EL (cell line): ENCODE measurements at places on chromosomes 1 and 21.
A peak's percentile ranks its signal among the peaks of the same experiment; 100 is the strongest.

- no peak for DNase-seq
Observed at GRCh38 chr1:220353229-220354012, 81.2 kb upstream of the RAB3GAP2 start.

DNA sequence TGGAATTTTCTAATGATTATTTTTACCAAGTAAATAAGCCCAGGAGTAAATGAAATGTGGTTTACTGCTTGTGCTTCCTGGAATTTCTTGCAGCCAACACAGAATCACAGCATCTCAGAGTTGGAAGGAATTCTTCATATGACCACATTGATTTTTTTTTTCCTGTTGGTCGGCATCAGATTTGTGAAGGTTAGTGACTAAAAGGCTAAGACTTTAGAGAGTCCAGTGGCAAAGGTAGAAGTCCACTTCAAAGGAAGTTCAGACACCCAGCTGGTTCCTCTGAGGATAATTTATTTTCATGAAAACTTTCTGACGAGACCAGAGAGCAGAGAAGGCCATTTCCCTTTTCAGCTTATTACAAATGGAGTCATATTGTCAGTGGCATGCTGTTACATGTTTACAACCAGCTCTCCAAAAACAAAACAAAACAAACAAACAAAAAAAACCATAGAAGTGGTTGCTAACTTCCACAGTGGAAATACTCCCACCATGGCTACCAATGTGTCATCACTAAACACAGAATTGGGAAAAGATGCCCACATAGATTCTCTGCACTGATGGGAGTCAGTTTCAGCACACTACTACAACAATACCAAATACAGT lies 77.2 kb upstream of the CDC42BPA start:
- peak; percentile 18 for DNase-seq

- DNase-seq, result no peak
Observed at GRCh38 chr1:71399594-71399993, 318.8 kb upstream of the ZRANB2 start.

GRCh38 chr1:93525431-93525830 lies 77.5 kb downstream of the FNBP1L start:
- no peak for DNase-seq

DNA sequence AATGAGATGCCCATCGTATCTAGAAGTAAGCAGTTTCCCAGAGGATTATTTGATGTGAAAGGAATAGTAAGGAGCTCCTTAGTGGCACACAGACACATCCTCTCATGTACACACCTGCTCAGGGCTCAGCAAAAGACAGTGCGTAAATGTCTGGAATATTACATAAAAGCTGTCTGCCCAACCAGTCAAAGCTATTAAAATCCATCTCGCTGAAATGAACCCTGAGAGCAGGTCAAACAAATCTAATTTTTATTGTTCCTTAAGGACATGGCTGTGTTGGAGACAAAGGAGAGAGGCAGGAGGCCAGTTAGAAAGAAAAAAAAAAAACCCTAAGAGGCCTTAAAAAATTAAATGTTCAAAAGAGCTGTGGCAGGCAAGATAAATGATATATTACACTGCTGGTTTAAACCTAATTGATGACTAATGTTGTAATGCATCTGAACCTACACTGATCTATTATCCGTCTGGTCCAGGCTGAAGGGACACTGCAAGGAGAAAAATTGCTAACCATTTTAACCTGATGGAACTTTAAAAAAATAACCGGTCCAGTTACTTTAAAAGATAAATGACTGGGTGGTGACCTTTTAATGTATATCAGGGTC lies 58.5 kb upstream of the FGGY start:
- DNase-seq, result no peak

- no peak for DNase-seq
Observed at GRCh38 chr21:45013260-45013841, 61.0 kb upstream of the ADARB1 start.

- DNase-seq, result no peak
Observed at GRCh38 chr1:51100264-51100880, 1.7 kb upstream of the C1orf185 start.

DNA sequence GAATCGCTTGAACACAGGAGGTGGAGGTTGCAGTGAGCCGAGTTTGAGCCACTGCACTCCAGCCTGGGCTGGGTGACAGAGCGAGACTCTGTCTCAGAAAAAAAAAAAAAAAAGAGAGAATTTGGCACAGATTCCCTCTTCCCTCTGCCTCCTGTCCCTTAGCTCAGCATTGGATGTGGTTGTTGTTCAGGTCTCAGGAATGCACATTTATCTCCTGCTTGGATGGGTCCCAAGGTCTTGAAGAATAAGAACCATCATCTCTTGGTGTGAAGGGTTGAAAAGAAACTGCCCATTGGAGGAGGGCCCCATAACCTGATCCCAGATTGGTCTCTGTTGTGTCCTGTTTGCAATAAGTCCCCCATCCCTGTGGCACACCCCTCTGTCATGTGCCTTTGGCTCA lies 34.9 kb downstream of the UBIAD1 start:
- peak; percentile 22 for DNase-seq

DNA sequence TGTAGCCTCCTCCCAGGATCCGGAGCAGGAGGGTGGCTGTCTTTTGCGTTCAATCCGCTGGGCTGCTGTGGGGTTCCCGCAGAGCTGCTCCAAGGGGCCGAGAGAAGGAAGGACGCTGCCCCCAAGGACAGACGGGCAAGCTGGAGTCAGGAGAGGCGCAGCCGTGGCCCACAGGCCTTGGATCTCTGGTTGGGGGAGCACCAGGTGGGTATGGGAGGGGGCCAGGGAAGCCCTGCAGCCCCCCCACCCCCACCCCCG lies 15.9 kb upstream of the SKI start:
- DNase-seq, result no peak

GRCh38 chr1:97505816-97506215 lies 415.0 kb downstream of the DPYD start:
- DNase-seq, result no peak

GRCh38 chr1:77039739-77040138 lies 172.5 kb downstream of the ST6GALNAC5 start:
- DNase-seq, result peak; percentile 98

DNA sequence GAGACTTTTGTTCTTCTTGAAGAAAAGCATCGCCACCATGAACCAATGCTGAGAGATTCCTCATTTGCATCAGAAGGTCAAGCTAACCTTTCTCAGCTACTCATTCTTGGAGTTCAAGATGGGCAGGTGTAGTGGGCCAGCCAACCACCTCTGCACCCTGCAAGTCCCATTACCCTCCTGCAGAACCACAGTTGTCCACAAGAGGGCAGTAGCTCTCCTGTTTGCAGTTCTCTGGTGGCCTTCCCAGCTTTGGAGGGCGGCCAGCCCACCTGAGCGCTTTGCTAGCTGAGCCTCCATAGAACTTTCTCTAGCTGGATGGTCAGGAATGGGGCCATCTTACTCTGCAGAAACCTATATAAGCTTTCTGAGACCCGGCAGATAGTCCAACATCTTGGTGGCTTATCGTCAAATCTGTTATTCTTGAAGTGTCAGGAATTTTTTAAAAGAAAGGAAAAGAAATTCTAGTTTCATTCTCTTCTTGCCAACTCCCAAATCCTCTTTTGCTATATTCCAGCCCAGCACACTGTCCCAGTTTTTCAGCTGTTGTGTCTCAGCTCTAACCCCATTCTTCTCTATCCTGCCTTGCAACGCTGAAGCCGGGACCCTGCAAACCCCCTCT lies 11.0 kb upstream of the LMX1A start:
- peak; percentile 58 for DNase-seq

DNA sequence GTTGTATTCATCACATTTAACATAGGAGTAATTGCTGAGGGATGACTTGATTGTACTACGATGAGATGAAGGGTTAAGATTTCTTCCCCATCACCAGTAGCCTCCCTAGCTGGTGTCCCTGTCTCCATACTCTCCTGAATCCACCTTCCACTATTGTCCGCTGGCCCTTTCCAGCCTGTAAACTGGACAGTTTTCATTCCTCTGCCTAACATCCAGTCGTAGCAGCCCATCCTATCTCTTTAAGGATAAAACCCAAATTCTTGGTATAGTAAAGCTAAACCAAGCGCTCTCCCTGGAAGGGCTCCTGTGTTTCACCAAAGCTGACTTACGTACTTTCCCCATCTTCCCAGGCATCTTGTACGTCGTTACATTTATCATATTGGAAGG lies 670 bp downstream of the COX20 start:
- DNase-seq, result peak; percentile 54

GRCh38 chr1:76070538-76070937 lies 4.0 kb upstream of the ST6GALNAC3 start:
- peak; percentile 42 for DNase-seq

DNA sequence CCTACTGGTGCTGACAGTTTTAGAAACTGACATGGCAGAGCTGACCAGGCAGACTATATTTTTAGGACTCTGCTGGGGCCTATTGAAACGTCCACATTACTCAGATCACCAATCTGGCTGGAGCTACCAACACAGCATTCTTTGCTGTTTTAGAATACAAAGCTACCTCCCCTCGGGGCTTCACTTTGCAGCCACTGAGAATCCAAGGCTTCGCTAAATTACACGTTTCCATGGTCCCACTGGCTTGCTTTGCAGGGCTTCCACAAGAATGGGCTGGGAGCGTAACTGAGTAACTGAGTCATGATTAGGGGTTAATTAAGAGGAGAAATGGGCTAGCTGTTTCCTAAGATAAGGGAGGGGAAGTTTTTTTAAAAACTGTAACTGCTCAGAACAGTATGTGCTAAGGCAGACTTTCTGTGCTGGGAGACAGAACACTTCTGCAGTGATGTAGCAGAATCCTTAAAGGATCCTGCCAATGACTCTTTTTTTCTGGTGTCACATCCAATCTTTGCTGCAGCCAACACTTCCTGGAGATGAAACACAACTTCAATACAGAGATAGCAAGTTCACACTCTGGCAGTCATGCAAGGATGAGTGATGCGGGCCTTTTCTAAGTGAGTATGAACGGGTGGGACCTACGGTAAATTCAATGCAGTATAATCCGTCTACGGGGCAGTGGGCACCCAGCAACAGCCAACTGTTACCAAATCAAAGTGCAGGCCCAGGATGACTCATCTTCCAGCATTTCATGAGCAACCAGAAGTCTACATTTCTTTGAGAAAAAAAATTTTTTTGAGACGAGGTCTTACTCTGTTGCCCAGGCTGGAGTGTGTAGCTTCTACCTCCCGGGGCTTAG lies 21.5 kb downstream of the NDUFS5 start:
- DNase-seq, result peak; percentile 79

GRCh38 chr1:96747565-96747964 lies 26.0 kb downstream of the PTBP2 start:
- DNase-seq, result no peak

- DNase-seq, result no peak
Observed at GRCh38 chr1:161096015-161096414, 2.1 kb upstream of the KLHDC9 start.

GRCh38 chr1:193569983-193570269 lies 383.5 kb upstream of the B3GALT2 start:
- no peak for DNase-seq

GRCh38 chr1:172549621-172550280 lies 16.8 kb downstream of the SUCO start:
- no peak for DNase-seq

GRCh38 chr1:94773296-94773809 lies 46.8 kb upstream of the SLC44A3 start:
- DNase-seq, result no peak

DNA sequence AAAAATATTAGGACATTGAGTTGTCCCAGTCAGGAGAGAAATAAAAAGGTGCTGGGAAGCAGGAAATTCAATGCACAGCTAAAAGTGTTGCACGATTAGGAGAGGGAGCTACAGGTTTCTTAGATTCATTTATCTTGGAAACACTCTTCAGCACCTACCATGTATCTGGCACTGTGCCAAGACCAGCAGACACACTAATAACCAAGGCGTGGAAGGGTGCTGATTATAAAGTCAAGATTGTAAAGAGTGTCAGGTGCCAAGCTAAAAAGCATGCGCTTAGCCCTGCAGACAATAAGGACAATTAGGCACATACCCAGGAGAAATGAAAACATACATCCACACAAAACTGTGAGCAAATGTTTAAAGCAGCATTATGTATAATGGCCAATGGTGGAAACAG lies 129.9 kb downstream of the DSCAM start:
- DNase-seq, result no peak

- peak; percentile 13 for DNase-seq
Observed at GRCh38 chr1:22919341-22920025, 53.2 kb downstream of the LACTBL1 start.

DNA sequence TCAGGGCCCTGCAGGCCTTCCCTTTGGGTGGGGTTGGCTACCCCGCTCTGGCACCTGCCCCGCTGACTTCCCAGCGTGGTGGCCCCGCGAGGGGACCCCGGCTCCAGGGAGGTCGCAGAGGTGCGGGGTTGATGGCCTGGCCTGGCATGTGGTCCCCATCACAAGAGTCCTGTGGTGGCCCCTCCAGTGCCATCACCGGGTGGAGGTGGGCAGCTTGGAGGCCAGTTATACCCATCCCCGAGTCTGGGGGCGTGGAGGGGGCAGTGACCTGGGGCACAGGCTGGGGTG lies 26.8 kb downstream of the PRMT2 start:
- DNase-seq, result no peak

GRCh38 chr1:42960122-42960390 lies 1.4 kb upstream of the SLC2A1 start:
- no peak for DNase-seq

- DNase-seq, result no peak
Observed at GRCh38 chr1:226370144-226370923, 37.6 kb downstream of the PARP1 start.
